Stimulated activated CD4-positive, alpha-beta T cell treated with anti-CD3 and anti-CD28 coated beads, TNF-alpha, amount 100 ng/mL, for 4 hours (primary cell): ENCODE measurements at places on chromosomes 3 and 15.

- no peak for DNase-seq
Observed at GRCh38 chr15:38085114-38085513, 150.7 kb downstream of the TMCO5A start.

DNA sequence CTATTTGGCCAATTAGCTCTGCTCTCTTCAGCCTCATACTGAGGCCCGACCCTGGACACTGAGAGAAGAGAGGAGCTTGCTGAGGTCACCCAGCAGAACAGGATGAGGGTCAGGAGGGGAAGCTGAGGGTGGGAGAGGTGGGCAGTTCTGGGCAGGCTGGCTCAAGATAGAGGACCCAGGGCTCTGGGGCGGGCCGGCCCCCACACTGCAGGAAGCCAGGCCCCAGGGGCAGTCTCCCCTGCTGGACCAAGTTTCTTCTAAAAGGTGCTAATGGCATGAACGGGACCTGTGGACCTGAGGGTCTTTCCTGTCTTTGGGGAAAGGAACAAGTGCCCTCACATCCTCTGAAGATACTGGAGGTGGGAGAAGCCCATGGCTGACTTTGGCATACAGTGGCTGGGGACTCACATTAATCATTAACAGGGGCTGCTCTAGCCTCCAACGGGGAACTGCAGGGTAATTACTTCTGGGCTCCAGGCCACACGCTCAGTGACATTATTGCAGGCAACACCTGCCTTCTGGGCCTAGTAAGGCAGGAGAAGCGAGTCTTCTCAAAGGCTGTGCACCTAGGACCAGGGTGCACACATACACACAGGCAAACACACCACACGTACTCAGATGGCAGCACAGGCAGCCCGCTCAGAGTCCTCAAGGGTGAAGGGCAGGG lies 10.6 kb downstream of the HCN4 start:
- no peak for DNase-seq

DNA sequence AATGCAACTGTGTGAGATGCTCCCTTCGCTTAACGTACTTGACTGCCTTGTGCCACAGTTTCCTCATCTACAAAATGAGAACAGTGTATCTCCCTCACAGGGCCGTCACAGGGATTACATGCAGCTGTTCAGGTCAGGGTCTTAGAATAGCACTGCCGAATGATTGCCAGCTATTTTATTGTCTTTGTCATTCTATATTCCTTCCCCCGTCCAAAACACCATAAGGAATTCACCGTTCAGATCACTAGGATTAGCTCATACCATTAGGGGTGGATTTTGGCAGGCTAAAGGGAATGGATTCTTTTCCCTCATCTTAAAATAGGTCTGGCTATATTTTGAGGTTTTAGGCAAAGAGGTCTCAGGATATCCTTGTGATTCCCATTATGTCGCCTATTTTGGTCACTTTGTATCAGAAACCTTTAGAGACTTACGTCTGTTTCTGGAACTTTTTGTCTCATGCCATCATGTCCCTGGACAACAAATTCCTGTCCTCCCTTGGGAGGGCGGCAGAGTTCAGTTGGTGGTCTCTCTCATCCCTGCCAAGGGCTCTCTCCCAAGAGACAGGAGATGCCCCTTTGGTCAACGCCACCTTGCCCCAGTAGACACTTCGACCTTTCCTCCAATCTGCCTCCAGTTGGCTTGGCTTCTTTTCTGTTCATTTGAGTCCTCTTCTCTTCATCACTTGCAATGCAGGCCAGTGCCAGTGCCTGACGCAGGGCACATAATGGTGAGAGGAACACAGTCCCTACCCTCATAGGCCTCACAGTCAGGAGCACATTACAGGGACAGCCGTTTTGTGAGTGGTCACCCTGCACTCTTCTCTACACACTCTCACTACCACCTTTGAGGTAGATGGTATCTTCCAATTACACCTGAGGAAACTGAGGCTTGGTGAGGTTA lies 171.6 kb upstream of the BHLHE40 start:
- no peak for DNase-seq

- DNase-seq, result no peak
Observed at GRCh38 chr3:111068574-111068973, 3.0 kb upstream of the NECTIN3 start.

GRCh38 chr3:182717216-182717615 lies 76.1 kb upstream of the ATP11B start:
- no peak for DNase-seq
